HS-27A (cell line): ENCODE measurements at places on chromosomes 1 and 21.

DNA sequence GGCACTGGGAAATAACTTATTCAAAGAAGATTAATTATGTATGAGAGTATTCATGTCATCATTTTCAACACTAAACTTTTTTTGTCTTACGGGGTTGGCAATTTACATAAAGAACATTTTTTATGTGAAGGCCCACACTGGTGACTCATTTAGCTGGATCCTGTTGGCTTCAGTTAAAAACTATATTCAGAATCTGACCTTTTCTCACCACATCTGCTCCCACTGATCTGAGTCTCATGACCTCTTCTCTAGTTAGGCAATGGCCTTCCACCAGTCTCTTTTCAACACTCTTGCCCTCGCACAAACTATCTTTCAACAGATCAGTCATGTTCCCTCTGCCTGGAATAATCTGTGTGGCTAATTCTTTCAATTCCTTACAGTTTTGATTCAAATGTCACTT lies 53.4 kb downstream of the TMPRSS15 start:
- DNase-seq = no peak

GRCh38 chr1:232164078-232164963 lies 465.6 kb downstream of the SIPA1L2 start:
- no peak for DNase-seq

DNA sequence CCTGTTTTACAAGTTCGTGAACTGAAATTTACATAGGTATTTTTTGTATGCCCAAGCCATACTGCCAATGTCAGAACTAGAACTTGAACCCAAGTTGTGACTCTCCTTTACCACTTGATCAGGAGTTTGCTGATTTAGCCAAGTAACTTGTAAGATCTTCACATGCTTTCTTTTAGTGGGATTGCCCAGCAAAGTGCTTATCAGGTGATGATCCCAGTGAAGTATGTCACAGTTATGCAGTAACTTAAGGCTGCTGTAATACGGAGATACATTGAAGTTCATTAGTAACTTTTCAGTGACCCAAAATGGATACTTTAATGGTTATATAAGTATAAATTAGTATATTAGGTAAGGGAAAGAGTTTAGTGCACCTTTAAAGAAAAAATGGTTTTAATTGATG lies 3.8 kb downstream of the SRSF11 start:
- no peak for DNase-seq

- no peak for DNase-seq
Measured at GRCh38 chr21:44337449-44337848, 1.7 kb downstream of the CFAP410 start.
